ENCODE measurements at places on chromosomes 4 and X.

- DNase-seq = no peak
Measured at GRCh38 chr4:100593935-100594334, 76.1 kb upstream of the EMCN start.

DNA sequence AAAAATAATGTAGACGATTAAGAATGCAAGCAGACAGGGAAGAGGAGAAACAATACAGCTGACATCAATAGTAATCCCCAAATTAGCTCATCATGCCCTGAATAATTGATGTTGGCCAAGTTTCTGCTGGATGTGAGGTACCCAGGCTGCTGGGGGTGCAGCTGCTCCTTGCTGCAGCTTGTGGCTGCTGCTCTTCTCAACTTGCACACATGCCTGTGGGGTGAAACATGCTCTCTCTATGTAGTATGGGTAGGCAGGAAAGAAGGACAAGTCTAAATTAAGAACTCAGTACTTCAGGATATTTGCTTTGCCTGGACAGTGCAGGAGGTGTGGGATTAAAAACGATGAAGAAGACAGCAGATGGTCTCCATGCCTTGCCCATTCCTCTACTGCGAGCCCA lies 16.7 kb downstream of the EDA2R start:
- DNase-seq = no peak

GRCh38 chrX:24097741-24098260 lies 43.0 kb downstream of the EIF2S3 start:
- no peak for DNase-seq

GRCh38 chr4:19026281-19026680 lies 1004.7 kb upstream of the LCORL start:
- no peak for DNase-seq

Data from trophoblast cell (in vitro differentiated cells and primary cell).